RWPE1 (cell line): ENCODE measurements at places on chromosomes 5 and 9.

GRCh38 chr5:118069452-118069851 is 918.9 kb downstream of the DTWD2 start:
- no peak for DNase-seq

- no peak for DNase-seq
These were observed 10.1 kb downstream of the BRD9 start for GRCh38 chr5:882253-883183.

GRCh38 chr9:102069969-102070368 is 331.5 kb upstream of the GRIN3A start:
- peak; percentile 10 for DNase-seq

- no peak for DNase-seq
These were observed 10.9 kb downstream of the ZCCHC10 start for GRCh38 chr5:133015466-133015865.

- DNase-seq: no peak
These were observed 160.2 kb upstream of the CDH6 start for GRCh38 chr5:31033295-31033694.

GRCh38 chr5:158810615-158811014 is 289.1 kb downstream of the EBF1 start:
- DNase-seq: no peak
